ENCODE measurements at places on chromosomes 5 and 9. TPM values are rescaled to one million over a fixed set of nuclear protein-coding genes. Genes with fewer than 3 reads are reported as not detected.

Gene IFNA10
- polyA plus RNA-seq = not detected

Gene ACSL6
- polyA plus RNA-seq = 0.46 TPM

Gene FAXDC2
- 8.4 TPM for polyA plus RNA-seq

Gene SEC24A
- 9.9 TPM for polyA plus RNA-seq

Gene PCDHA6
- 0.02 TPM for polyA plus RNA-seq

DNA sequence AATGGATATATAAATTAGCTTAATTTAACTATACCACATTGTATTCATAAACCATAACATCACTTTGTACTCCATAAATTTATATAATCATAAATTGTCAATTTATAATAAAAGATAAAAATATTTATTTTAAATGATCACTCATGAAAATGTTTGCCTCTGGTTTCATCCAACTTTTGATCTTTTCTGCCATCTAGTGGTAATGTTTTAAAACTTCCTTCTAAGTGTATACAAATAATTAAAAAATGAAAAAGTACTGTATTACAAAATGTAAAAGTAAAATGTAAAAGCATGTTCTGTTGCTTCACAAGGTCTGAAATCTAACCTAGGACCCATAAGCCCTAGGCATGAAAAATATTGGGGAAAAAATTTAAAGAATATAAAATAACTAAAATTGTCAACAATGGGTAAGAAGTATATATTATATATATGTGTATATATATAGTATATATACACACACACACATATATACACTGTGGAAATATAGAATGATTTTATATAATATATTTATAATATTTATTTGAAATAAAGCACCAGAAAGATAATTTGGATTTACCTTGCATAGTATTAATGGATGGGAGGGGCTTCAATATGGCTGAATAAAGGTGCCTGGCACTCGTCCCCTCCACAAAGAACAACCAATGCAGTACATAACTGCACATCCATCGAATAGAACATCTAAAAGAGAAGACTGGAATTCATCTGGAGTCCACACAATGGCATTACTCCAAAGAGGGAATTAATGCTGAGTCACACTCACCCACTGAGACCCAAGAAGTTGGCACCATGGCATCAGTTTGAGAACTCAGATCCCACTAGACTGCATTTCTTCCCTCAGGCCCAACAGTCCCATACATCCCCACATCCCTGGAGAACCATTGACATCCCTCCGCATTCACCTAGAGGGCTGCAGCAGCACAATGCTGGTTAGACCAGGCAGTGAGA lies 32.5 kb downstream of the ANXA1 start:
- no peak for DNase-seq
- H3K27ac ChIP-seq = no peak overlapping the region
- H3K4me1 ChIP-seq = peaks cover 29% of the 10 kb centered on the region
- no peaks in the 10 kb centered on the region for H3K36me3 ChIP-seq

- peak overlapping the region; percentile 94 for H3K27ac ChIP-seq
- peaks cover 13% of the 10 kb centered on the region for H3K36me3 ChIP-seq
- H3K4me3 ChIP-seq = peak overlapping the region; percentile 93
- H3K4me1 ChIP-seq = peaks cover 7% of the 10 kb centered on the region
- DNase-seq = no peak
Measured at GRCh38 chr9:86281593-86282076, 703 bp downstream of the ISCA1 start.

- H3K4me3 ChIP-seq = no peak overlapping the region
- DNase-seq = no peak
- H3K27ac ChIP-seq = peak overlapping the region; percentile 16
- peaks cover 28% of the 10 kb centered on the region for H3K4me1 ChIP-seq
Measured at GRCh38 chr9:14281136-14281795, 32.7 kb downstream of the NFIB start.

- H3K27ac ChIP-seq = no peak overlapping the region
- H3K36me3 ChIP-seq = no peaks in the 10 kb centered on the region
- no peaks in the 10 kb centered on the region for H3K27me3 ChIP-seq
- no peak for DNase-seq
Measured at GRCh38 chr5:160702934-160703333, 149.1 kb downstream of the ATP10B start.

- no peak overlapping the region for H3K27ac ChIP-seq
- no peaks in the 10 kb centered on the region for H3K4me1 ChIP-seq
- DNase-seq = no peak
- H3K4me3 ChIP-seq = no peak overlapping the region
- no peaks in the 10 kb centered on the region for H3K27me3 ChIP-seq
Measured at GRCh38 chr5:154842689-154843530, 7.5 kb downstream of the FAXDC2 start.

Data from SK-N-SH (cell line).